ENCODE measurements at places on chromosomes 6 and 20.

DNA sequence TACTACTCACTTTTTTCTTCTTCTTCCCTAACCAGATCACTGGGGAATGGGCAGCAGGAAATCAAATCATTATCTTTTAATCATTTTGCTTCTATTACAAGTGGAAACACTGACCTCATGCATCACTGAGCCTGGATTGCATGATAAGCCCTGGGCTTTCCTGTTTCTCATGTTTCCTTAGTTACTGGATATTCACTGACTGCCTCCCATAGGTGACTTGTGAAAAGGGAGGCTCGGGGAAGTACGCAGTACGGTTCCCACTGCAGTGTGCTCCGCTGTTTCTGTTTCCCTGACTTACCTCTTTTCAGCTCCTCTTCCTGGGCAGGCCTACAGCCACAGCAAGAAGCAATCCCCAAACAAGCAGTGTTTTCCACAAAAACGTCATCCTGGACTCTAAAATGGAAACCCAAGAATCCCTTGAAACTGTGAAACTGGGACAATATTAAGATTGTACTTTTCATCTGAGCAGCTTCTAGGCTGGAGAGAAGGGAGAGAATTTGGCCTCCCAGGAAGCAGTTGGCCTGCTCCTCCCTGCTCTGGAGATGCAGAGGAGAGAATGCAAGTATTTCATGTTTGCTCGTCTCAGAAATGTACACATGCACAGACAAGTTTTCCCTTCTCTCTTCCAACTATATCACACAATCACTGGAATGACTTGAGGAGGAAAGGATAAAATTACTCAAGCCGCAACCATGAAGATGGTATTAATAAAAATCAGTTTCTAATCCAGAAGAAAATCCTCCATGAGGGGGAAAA lies 13.1 kb downstream of the BTNL2 start:
- DNase-seq: peak; percentile 20

DNA sequence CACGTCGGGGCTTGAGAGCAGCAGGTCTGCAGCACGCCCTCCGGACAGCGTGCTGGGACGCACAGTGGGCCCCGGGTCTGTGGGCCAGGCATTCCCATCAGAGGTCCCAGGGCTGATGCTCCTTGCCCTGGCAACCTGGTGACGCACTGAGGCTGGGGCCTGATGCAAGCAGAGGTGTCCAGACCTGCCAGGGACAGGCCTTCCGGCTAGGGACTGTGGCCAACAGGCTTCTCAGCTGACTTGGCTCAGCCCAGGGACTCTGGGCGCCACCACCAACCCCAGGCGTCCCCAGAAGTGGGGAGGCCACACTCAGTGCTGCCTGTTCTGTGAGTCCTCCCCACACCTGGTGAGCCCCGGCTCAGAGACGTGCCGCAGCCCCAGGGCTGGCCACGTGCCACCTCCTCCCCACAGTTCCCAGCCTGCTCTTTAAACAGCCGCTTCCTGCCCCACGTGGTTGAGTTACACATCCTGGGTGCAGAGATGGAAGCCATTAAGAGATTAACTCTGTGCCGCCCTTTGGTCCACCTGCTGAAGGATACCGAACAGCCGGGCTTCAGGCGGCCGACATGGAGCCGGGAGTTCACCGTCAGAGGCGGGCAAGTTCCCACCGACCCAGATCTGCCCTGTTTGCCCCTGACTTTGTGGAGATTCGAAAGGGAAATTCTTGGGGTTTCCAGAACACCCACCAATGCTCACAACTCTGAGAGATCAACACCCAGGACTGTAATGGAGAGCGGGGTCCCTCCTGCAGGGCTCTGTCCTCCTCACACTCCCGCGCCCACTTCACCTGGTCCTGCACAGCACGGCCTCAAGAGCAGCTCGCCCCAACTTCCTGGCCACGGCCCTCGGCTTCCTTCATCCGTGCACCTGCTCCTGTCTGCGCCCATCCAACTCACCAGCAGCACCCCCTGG lies 37.6 kb upstream of the ZBP1 start:
- no peak for DNase-seq

GRCh38 chr20:57450419-57450818 lies 59.2 kb downstream of the RBM38 start:
- no peak for DNase-seq

GRCh38 chr6:27809939-27810767 lies 102.0 kb downstream of the OR2B2 start:
- peak; percentile 97 for DNase-seq

- no peak for DNase-seq
These were observed 8.4 kb downstream of the RBBP8NL start for GRCh38 chr20:62418709-62419487.

DNA sequence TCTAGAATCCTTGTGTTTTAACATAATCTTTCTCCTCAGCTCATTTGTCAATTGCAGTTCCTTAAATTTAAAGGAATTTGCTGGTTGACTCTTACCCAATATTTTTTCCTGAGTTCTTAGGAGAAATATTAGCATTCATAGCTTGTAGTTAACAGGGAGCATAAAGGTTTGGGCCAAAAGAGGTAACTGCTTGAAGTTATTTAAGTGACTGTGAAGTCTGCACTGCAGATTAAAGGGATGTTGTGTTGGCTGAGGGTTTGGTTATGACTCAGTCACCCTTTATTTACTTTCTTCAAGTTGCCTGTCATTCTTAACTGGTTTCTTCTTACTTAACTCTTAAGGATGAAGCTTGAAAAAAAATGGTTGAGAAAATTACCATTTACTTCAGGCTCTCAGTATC lies 220.3 kb upstream of the LAMP5 start:
- DNase-seq: peak; percentile 66

DNA sequence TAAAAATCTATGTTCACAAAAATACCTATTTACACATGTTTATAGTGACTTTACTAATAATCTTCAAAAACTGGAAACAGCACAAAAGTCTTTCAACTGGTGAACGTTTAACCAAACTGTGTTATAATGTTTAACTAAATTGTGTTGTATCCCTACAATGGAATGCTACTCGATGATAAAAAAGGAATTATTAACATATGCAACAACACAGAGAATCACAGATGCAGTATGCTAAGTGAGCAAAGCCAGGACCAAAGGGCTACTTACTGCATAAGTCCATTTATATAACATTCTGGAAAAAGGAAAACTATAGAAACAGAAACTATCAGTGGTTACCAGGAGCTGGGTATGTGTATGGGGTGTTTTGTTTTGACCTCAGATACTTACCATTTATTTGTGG lies 602.2 kb upstream of the BTBD3 start:
- DNase-seq: no peak

DNA sequence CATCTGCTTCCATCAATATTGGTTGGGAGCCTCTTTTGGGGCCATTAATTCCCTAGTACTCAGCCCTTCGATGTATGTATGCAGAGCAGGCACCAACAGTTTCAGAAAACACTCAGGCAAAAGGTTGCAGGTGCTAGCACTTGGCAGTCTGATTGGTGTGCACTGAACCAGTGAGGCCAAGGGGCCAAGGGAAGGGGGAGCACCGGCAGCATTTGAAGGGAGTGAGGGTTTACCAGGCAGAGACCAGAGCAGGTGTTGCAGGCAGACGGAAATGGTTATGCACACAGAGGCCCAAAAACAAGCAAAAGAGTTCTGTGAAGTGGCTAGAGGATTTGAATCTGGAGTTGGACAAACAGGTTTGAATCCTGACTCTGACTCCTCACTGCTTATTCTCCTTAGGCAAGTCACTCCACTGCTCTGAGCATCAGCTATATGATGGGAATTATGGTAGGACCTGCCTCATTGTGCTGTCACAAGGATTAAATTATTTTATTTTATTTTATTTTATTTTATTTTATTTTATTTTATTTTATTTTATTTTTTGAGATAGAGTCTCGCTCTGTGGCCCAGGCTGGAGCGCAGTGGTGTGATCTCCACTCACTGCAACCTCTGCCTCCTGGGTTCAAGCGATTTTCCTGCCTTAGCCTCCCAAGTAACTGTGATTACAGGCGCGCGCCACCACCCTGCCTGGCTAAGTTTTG lies 58.1 kb upstream of the SHLD1 start:
- DNase-seq: no peak

GRCh38 chr6:158648682-158649131 lies 1.1 kb upstream of the SYTL3 start:
- DNase-seq: peak; percentile 93

GRCh38 chr6:165204807-165205545 lies 104.4 kb downstream of the C6orf118 start:
- DNase-seq: no peak

GRCh38 chr6:93974332-93974731 lies 555.0 kb upstream of the EPHA7 start:
- no peak for DNase-seq

- DNase-seq: no peak
These were observed 211.5 kb downstream of the GRM1 start for GRCh38 chr6:146240322-146240721.

GRCh38 chr20:62704341-62704948 lies 4.2 kb upstream of the NTSR1 start:
- DNase-seq: peak; percentile 94

DNA sequence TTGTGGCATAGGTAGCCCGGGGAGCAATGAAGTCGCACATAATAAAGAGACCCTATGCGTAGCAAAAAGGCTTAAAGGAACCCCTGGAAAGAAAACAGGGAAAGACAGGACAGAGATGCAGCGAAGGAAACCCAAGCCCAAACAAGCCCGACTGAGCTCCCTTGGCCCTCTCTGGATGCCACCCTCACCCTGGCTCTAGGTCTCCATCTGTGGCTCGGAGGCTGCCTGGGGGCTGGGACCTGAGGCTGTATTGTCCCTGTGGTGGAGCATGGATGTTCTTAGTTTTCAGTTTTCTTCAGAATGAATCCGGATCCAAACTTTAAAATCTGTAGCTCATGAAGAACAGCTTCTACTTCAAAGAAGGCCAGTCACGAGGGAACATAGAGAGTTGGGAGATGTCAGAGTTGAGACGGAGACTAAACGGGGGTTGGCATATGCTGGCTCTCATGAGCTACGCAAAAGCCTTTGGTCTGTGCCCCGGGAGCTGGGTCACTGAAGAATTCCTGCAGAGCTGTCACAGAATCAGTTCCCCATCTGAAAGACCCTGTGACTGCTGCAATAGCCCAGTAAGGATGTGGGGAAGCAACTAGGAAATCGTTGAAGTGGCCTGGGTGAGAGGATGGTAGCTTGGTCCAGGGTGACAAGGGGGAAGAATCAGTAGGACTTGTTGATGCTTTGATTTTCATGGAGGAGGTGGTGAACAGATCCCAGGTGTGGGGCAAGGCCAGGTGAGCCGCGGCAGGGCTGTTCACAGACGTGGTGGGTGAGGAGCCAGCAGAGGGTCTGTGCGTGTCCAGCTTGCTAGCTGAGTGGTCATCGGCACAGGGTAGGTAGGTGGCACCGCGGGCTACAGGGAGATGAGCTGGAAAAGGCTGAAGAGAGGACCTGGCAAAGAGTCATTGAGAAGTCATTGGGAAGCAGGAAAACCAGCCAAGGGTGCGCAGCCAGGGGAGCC lies 35.2 kb downstream of the SYNDIG1 start:
- DNase-seq: no peak
